Pancreas (tissue), 10 donors: ENCODE measurements at places on chromosomes 12 and 14. TPM values are rescaled to one million over a fixed set of nuclear protein-coding genes. Genes with fewer than 3 reads are reported as not detected.

DNA sequence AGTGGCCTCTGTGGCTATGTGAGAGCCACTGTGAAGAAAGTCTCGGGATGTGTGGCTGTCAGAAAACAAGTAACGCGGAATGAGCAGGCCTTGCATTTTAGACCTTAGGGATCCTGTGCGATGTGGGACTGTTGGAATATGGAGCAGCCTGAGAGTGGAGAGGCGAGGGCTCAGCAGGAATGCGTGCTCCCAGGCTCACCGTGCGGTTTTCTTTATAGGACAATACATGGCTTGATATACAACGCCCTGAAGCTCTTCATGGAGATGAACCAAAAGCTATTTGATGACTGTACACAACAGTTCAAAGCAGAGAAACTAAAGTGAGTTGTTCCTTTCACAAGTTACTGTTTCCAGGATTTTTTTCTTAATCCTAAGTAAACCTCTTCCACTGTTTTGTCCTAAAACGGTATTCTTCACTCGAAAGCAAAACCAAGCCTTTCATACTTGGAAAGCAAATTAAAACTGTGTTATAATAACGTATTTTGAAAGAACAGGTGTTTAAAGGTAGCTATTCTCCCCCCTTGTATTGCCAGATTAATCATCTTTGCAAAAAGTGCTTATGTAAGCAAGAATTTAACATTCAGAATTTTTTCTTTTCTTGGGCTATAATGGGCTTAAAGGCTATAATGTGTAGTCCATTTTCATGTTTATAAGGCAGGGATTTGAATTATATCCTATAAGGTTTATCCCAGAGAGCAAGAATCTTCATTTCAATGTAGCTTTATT is 54.8 kb upstream of the DYNC1H1 start:
- no peak overlapping the region for H3K27ac ChIP-seq
- peaks cover 31% of the 10 kb centered on the region for H3K36me3 ChIP-seq
- no peak for DNase-seq
- H3K4me1 ChIP-seq = no peaks in the 10 kb centered on the region
- no peaks in the 10 kb centered on the region for H3K27me3 ChIP-seq
- no peak overlapping the region for H3K4me3 ChIP-seq

DNA sequence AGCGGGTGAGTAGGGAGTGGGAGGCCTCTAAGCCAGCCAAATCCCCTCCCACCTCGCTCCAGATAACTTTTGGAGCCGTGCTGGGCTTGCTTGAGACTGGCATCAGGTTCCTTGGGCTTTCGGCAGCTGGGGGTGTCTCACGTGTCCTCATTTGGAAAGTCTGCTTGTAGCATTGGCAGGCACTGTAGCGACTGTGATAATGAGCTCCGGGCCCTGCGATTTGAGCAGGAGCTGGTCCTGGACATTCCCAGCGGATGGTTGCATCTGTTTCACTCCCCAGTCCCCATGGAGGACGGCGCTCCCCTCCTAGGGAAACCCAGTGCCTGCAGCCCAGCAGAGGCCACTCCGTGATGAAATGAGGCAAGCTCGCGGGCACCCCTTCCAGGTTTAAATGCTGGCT is 49.4 kb downstream of the DGLUCY start:
- H3K27me3 ChIP-seq = no peaks in the 10 kb centered on the region
- peak overlapping the region; percentile 31 for H3K27ac ChIP-seq
- peak; percentile 51 for DNase-seq
- H3K36me3 ChIP-seq = no peaks in the 10 kb centered on the region
- H3K4me3 ChIP-seq = no peak overlapping the region

DNA sequence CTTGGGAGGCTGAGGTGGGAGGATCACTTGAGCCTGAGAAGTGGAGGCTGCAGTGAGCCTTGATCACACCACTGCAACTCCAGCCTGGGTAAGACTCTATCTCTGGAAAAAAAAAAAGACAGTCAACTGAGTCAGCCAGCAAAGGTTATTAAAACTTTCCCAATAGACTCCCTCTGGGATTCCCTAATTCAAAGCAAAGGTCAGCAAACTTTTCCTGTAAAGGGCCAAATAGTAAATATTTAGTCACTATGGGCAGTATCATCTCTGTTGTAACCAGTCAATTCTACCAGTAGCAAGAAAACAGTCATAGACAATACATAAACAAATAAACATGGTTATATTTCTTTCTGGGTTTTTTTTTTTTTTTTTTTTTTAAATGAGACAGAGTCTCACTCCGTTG is 122.5 kb downstream of the IPO8 start:
- H3K27ac ChIP-seq = no peak overlapping the region
- H3K4me3 ChIP-seq = no peak overlapping the region
- DNase-seq = no peak
- H3K4me1 ChIP-seq = peaks cover 4% of the 10 kb centered on the region
- no peaks in the 10 kb centered on the region for H3K36me3 ChIP-seq

- no peak for DNase-seq
- H3K4me3 ChIP-seq = no peak overlapping the region
- no peak overlapping the region for H3K27ac ChIP-seq
- no peaks in the 10 kb centered on the region for H3K27me3 ChIP-seq
Measured at GRCh38 chr12:93221841-93222240, 155.9 kb upstream of the NUDT4 start.

DNA sequence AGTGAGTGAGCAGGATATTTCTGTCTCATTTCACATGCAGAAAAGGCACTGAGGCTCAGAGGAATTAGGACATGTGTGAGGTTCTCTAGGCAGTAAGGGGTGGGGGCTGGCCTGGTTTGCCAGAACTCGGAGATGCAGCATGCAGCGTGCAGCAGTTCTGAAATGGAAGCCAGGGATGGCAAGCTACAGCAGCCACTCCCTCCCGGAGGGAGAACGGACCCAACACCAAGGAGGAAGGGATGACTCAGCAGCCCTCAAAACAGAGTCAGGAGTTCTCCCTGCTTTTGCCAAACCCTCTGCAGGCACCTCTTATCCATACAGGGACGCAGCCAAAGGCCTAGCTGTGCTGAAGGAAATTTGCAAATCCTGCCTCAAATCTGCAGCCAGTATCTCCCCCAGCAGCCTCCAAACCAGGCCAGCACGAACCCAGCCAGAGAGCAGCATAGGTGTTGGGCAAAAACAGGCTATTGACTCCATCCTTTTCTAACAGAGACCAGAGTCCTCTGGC is 10.3 kb upstream of the SERPINA3 start:
- DNase-seq = no peak
- H3K36me3 ChIP-seq = no peaks in the 10 kb centered on the region
- H3K27me3 ChIP-seq = no peaks in the 10 kb centered on the region
- H3K4me1 ChIP-seq = peaks cover 33% of the 10 kb centered on the region
- no peak overlapping the region for H3K27ac ChIP-seq

DNA sequence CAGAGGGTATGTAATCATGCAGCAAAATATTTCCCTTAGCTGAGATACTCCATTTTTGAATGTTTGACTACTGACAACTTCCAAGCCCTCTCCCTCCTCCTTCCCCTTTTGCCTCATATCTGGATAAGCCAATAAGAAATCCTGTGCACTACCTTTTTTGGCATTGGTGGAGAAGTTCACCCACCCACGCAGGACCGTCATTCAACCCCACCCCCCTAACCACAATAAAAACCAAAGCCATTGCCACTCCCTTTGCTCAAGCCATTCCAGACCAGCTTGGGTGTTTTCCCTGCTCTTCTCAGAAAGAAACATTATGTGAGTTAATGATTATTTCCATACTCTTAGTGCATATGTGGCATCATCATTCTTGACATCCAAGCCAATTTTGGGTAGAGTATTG is 176.7 kb downstream of the PTPN11 start:
- no peaks in the 10 kb centered on the region for H3K36me3 ChIP-seq
- H3K4me1 ChIP-seq = no peaks in the 10 kb centered on the region
- no peaks in the 10 kb centered on the region for H3K27me3 ChIP-seq
- no peak for DNase-seq
- no peak overlapping the region for H3K4me3 ChIP-seq

The TRPV4 gene
- 2.8 TPM for total RNA-seq

The PSMB11 gene
- not detected for total RNA-seq

The DBX2 gene
- not detected for total RNA-seq

The SLC6A15 gene
- total RNA-seq = not detected

The DEGS2 gene
- total RNA-seq = 5.1 TPM
